ENCODE measurements at places on chromosomes 1 and 21.

- DNase-seq, result peak; percentile 45
These were observed 16.6 kb upstream of the LEMD1 start for GRCh38 chr1:205438213-205439158.

DNA sequence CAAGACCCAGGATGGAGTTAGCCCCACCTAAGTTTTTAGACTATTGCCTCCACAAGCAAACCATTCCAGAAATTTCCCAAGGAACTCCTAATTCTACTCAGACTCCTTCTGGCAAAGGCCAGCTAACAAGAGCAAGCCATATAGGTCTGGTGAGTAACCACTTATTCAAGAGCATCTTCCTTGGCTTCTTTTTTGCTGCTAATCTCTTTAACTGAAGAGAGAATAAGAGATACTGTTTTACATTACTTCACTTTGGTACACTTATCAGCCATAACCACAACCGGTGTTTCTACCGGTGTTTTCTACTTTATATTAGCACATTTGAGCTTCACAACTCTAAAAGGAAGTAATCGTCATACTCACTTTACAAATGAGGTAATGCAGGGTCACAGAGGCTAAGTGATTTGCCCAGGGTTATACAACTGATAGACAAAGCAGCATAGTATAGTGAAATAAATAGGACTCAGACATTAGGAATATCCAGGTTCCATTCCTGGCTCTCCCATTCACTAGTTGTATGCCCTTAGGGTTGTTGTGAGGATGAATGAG, 1.7 kb upstream of the EPS15 start:
- DNase-seq, result no peak

GRCh38 chr1:18630511-18631495, at the start of gene PAX7:
Gene PAX7, plus strand, starts transcription at chr1:18630846. Its CDS starts 758 bp downstream, at chr1:18631604.
- DNase-seq, result no peak

GRCh38 chr1:12556368-12556930, 61.6 kb downstream of the DHRS3 start:
- DNase-seq, result no peak

DNA sequence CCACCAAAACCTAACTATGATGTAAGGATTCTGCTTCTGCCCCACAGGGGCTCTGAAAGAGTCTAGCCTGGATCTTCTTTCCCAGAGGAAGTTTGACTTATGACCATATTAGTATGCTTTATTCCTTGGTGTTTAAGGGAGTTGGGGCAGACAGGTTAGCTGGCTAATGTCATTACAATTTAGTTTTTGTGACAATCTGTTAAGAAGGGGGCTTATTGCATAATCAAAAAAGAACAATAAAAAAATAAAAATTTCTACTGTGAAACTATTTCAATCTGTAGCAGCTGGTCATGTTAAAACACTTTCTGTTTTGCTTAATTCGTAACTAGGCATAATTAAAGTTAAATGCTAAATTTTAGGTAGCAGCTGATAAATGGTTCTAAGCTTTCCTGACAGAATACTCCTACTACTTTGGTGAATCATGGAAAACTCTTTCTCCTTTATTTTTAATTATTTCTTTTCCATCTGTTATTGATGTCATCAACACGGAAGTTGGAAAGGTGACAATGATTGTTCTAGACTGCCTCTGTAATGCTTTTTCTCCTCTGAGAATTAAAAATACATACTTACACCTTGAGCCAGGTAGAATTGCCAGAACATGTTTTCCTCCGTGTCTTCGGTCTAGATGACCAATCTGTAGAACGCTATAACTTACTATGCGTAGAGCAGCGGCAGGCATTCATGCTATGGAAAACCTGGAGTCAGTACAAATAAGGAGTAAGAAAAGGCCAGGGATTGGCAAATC, 18.6 kb downstream of the DYRK3 start:
- no peak for DNase-seq

GRCh38 chr1:113479713-113480676, 89.7 kb downstream of the MAGI3 start:
- DNase-seq, result no peak

- DNase-seq, result no peak
These were observed at the start of gene VCAM1 for GRCh38 chr1:100719490-100719889. Gene VCAM1, plus strand, starts transcription at chr1:100719742. Its CDS starts 119 bp downstream, at chr1:100719861.

GRCh38 chr1:227886503-227886961, 61.2 kb downstream of the WNT9A start:
- DNase-seq, result no peak

DNA sequence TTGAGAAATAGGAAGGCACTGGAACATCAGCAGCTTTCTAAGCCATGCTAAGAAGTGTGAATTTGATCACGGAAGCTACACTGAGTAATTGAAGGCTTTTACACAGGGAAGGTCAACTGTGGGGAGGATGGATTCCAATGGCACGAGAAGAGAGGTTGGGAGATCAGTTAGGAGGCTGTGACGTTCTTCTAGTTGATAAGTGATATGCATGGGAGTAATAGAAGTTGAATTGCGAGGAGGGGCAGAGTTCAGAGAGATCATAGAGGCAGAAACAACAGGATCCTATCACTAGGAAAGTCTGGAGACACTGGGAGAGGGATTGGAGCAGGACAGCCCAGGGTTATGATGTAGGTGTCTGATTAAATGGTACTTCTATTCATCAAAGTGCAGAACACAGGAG, 16.2 kb downstream of the LMOD1 start:
- DNase-seq, result no peak

GRCh38 chr21:27057997-27058396, 91.1 kb upstream of the ADAMTS5 start:
- no peak for DNase-seq

DNA sequence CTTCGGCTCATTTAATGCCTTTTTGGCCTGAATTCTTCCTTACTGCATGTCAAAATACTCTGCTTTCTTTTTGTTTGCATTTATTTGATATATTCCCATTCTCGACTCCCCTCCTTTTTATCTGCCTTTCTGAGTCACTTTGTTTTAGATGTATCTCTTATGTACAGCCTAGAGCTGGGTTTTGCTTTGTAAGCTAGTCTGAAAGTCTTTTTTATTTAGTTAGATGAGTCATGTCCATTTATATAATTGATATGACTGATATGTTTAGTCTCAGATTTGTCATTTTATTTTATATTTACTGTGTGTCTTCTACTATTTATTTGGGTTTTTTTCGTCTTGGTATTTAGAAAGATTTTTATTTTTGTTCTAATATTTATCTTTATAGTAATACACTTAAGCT, 33.6 kb upstream of the GNG5 start:
- no peak for DNase-seq

GRCh38 chr1:235102993-235103411, 25.6 kb downstream of the TOMM20 start:
- no peak for DNase-seq

DNA sequence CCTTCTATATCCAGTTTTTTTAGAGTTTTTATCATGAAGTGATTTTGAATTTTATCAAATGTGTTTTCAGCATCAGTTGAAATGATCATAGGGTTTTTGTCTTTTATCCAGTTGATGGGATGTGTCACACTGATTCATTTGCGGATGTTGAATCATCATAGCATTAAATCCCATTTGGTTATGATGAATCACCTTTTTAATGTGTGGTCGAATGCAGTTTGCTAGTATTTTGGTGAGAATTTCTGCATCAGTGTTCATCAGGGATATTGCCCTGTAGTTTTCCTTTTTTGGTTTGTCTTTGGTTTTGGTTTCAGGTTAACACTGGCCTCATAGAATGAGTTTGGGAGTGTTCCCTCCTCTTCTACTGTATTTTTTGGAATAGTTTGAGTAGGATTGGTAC, 80.3 kb downstream of the DIRAS3 start:
- DNase-seq, result peak; percentile 63

- no peak for DNase-seq
These were observed 25.2 kb upstream of the KIF26B start for GRCh38 chr1:245129319-245130240.

DNA sequence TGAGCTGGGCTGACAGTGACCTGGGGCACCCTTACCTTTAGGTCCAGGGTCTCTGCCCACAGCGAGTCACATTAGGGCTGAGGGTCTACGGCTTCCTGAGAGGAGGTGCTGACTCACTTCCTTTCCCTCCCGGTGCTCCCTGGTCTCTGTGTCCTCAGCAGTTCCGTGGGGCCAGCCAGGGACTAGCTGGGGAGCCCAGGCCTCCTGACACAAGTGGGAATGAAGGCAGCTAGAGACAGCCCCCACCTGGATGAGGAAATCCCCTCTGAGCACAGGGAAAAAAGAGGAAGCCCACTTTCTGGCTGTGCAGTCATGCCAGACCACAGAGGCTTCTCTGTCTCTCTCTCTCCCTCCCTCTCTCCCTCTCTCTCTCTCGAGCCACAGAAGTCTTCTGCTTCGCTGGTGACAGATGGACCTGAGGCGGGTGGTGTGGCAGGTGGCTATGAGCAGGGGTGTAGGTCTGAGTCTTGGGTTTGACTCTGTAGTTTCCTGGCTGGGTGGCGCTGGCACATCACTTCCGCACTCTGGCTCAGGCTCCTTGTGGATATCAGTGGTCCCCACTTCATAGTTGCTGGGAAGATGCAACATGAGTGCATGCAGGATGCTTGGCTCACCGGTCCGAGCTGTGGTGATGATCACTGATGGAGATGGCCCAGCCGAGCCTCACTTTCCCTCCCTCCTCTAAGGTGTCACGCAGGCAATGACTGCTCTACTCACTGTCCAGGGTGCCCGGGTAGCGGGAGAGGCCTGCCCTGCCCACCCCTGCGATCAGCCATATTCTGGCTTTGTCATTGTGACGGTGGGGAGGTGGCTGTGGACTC, 3.5 kb downstream of the SLC66A1 start:
- no peak for DNase-seq

- no peak for DNase-seq
These were observed at the start of gene ITLN1 for GRCh38 chr1:160885042-160885441. Gene ITLN1, minus strand, starts transcription at chr1:160885180. Its CDS starts 303 bp downstream, at chr1:160884877.
